ENCODE measurements at places on chromosomes 3 and 15.

- no peak for DNase-seq
These were observed 29.5 kb upstream of the GABRG3 start for GRCh38 chr15:26941489-26941888.

GRCh38 chr3:42581400-42581708, 413 bp downstream of the SEC22C start:
- DNase-seq: no peak

- no peak for DNase-seq
These were observed 56.5 kb downstream of the CLDN1 start for GRCh38 chr3:190265796-190266195.

DNA sequence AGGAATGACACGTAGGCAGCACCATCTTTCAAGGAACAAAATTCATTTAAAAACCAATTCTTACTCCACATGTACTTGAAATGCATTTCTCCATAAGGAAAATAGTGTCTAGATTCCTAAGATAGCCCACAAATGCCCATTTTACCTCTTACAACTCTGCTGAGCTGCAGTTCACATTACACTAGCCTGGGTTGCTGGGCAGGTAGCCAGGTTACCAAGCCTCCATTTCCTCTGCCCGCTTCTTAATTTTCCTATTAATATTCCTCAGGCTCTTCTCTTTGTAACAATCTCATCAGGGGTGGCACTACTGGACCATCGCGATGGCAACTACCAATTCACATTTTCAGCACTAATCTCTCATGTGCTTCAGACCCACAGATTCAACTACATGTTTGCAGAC, 10.8 kb downstream of the ATP13A3 start:
- DNase-seq: no peak

- no peak for DNase-seq
These were observed 57.2 kb downstream of the SEC22A start for GRCh38 chr3:123258811-123259420.

Data from GOT3 (cell line).